ENCODE measurements at places on chromosomes 16 and 17.

DNA sequence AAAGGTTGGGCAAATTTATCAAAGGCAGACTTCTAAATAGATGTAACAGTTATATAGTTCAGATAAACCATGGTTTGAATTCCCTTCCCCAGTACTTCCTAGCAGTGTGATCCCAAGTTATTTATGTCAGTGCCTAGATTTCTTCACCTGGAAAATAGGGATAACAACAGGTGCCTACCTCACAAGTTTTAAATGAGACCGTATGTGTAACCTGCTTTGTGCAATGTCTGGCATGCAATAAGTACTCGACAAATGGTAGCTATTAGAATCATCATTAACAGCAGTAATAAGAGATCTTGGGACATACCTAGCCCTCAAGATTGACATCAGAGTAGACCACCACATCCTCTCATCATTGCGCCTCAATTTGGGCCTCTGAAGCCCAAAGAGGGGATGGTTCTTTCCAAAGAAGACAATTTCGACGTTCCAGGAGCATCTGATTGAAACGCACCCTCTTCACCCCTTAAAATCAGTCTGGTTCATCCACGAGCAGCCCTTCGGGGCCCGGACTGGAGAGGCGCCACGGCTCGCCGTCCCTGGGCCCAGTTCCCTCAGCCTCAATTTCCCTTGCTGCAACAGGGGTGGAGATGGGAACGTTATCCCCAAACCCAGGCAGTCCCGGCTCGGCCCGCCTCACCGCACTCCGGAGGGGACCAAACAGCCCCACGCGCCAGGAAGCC, 541 bp downstream of the ACACA start:
- DNase-seq = peak; percentile 51

GRCh38 chr16:84069540-84069939, 26.9 kb upstream of the SLC38A8 start:
- DNase-seq = no peak

- DNase-seq = peak; percentile 83
Observed at GRCh38 chr16:75385507-75386152, 47.7 kb downstream of the CFDP1 start.

DNA sequence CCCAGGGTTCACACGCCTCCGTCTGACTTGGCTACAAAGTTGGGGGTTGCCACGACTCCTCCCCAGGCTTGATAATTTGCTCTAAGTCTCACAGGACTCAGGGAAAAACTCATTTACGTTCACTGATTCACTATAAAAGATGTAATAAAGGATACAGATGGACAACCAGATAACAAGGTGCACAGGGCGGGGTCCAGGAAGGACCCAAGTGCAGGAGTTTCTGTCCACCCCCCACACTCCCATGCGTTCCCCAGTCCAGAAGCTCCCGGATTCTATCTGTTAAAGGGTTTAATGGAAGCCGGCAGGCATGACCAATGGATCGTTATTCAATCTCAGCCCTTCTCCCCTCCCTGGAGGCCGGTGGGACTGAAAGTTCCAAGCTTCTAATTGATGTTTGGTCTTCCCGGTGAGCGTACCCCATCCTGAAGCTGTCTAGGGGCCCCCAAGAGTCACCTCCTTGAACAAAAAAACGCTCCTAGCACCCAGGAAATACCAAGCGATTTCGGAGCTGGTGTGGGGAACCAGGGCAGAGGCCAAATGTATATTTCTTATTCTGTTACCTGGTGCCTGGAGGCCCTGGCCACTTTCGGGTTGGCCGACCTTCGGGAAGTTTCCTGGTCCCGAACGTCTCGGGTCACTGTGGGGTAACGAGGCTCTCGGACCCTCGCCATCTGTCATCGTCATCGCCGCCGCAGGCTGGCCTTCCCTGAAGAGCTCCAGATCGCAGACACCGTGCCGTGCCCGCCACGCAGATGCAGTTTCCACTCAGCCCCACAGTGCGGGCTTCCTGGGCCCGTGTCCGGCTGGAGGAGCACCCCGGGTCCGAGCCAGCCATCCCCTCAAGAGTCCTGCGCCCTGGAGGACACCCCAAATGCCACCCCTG, 13.5 kb upstream of the METRNL start:
- DNase-seq = no peak

- DNase-seq = no peak
Observed at GRCh38 chr17:21674242-21674731, 18.0 kb upstream of the KCNJ18 start.

GRCh38 chr17:17782523-17783115, 54.2 kb downstream of the SREBF1 start:
- DNase-seq = peak; percentile 87

- no peak for DNase-seq
Observed at GRCh38 chr16:58730724-58731370, 3.3 kb downstream of the GOT2 start.

DNA sequence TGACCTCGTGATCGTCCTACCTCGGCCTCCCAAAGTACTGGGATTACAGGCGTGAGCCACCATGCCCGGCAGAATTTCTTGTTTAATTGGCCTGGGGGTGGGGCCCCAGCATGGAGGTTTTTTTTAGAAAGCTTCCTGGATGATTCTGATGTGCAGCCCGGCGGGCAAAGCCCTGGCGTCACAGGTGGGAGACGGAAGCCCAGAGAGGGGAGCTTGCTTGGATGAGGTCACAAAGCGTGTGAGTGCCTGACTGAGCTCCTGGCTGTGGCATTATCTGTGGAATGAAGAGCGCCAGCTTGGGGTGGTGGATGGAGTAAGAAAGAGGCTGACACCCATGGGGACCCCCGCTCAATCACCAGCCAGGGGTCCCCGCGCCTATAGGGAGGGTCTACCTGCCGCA, 4.1 kb downstream of the VASN start:
- DNase-seq = no peak

DNA sequence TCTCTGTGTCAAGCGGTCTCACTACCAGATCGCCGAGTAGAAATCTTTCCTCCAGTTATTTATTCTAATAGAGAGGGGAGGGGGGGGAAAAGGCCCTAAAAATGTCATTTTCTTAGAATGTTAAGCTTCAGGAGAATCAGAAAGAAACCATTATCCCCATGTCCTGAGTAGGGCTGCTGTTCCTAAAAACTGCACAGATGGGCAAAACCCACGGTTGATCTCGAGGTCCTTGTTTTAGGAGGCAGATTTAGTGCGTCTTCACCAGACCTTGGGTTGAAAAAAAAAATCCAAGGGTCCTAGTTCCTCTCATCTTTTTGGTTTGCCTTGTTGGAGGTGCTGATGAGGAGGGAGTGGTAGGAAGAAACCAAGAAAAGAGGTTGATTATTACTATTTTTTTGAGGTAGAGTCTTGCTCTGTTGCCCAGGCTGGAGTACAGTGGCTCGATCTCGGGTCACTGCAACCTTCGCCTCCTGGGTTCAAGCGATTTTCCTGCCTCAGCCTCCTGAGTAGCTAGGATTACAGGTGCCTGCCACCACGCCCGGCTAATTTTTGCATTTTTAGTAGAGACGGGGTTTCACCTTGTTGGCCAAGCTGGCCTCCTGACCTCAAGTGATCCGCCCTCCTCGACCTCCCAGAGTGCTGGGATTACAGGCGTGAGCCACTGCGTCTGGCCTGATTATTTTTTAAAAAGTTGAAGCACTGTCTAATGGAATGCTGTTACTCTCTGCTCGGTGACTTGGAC, 1.4 kb downstream of the CBFB start:
- no peak for DNase-seq

DNA sequence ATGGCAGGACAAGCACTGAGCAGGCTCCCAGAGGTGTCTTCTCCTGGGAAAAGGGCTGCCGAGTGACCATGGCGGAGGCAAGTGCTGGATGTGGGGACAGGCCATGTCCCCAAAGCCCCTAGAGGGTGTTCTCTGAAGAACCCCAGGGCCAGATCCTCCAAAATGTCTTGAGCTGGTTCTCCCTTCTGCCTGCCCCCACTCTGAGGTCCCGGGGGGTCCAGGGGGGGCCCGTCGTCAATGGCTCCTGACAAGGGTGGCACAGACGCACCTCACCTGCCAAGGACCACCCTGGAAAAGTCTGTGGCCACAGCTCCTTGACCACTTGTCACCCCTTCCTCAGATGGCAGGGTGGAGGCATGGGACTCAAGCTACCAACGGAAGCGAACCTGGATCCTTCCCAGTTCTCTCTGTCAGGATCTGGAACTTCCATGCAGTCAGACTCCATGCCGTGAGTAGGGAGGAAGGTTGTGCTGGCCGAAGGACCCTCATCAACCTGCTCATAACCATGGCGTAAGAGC, 2.3 kb upstream of the MYO1C start:
- DNase-seq = no peak

- no peak for DNase-seq
Observed at GRCh38 chr17:78322327-78322857, 37.5 kb downstream of the SOCS3 start.

DNA sequence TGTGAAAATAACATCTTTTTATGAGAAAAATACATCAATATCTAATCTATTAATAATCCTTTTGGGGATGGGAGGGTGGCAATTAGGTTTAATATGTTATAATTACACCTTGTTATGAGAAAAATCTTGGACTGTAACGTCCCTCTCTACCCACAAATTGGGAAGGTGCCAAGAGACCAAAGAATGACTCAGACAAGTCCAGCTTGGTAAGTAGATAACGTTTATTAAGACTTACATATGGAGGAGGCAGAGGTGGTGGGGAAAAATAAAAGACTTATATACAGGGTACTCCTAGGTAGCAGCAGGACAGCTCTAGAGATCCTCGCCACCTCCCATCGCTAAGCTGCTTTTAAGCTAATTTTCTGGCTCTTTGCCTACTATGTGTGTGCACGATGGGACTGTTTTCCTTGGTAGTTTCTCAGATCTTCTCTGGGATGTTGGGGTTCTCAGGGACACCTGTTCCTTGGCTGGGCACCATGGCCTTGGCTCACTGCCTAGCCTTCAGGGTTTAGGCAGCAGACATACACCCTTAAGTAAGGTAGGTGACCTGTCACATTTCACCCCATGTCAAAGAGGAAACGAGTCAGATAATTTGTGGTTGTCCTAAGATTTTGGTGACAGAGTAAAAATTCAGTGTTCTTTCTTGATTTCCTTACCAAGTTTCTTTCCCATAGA, 31.5 kb downstream of the RBL2 start:
- DNase-seq = no peak

DNA sequence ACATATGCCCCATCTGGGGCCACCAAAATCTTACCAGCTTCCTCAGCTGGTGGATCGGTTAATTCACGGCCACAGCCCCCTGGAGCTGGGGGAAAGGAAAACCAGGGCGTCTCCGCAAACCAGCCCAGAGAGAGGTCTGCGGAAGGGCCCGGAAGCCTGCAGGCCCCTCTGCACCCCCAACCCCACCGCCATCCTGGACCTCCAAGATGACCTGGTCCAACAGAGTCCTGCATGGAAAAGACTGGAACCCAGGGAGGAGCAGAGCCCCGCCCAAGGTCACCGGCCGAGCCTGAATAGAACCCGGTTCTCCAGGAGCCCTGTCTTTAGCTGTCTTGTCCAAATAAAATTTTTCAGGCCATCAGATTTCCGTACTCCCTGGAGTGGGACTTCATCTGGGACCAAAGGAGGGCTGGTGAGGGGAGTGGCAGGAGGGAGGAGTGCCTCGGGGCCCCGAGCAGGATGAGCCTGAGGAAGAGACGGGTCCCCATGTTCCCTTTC, 37.4 kb upstream of the NDRG4 start:
- DNase-seq = no peak

DNA sequence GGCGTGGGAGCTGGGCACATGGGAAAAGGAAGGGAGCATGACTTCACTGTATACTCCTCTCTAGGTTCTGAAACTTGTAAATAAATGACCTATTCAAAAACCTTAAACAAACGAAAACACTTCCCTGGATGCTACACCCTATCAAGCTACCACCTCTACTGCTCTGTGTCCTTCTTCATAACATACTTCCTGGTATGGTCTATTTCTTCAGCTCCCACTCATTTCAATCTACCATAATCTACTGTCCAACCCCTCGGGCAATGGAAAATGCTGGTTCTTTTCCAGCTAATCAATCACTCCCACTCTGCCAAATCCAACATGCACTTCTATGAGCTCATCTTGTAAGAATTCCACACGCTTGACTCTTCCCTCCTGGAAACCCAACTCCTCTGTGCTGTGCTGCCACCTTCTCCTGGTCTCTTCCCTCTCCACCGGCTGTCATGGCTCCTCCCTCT, 42.4 kb downstream of the AMFR start:
- no peak for DNase-seq

GRCh38 chr16:88382491-88383400, at the start of gene ZNF469:
Gene ZNF469 (plus strand): TSS chr16:88382959. CDS start chr16:88427471, 44,512 bp downstream.
- no peak for DNase-seq

DNA sequence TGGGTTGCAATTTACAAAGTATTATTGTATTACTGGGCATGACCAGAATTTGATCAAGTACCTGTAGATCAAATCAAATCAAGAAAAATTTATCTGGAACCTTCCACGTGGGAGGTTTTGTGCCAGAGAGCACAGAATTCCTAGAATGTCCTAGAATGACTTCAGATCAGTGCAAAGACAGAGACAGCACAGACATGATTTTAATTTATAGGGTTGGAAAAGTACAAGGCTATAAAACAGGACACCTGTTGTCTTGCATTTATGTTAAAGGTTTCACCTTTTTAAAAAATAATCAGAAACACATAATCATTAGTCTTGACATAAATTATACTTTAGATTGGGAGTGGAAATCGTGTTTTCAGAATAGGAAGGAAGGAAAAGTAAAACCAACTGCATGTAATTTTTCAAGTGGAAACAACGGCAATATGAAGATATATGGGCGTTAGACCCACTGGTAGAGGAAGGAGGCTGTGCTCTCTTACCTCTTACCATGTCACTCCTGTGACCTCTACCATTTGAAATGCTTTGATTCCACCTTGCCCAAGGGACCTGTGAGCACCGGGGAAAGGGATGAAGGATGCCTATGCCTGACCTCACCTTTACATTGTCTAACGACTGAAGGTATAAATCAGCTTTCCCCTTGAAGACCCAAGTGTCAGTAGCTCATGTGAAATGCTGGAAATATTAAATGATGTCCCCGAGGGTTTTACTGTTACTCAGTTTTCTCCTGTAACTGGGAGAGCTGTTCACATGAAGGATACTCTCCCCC, 100.4 kb downstream of the SNX11 start:
- DNase-seq = no peak
